IPS DF 19.7 (cell line): ENCODE measurements at places on chromosomes 3 and 15.

- no peak for DNase-seq
Observed at GRCh38 chr3:43248185-43248583, 38.2 kb upstream of the SNRK start.

DNA sequence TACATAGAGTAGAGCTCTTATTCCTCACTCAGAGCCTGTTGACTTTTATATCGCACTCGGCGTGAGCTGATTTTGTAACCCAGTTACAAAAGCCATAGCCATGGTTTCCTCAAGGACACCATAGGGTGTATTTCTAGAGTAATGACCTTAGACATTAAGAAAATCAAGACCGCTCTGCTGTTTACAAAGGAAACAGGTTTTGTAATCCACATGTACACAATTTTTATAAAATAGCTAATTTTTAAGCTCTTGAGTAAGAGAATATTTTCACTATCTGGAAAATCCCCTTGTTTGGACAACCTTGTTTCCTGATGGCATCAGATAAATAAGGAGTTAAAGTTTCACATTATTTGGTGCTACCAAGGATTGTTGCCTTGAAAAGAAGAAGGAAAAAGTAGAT lies 104.7 kb downstream of the PGPEP1L start:
- DNase-seq = no peak

- DNase-seq = no peak
Observed at GRCh38 chr3:63370094-63370493, 92.0 kb downstream of the SYNPR start.

GRCh38 chr3:146502887-146503460 lies 33.6 kb upstream of the PLSCR2 start:
- DNase-seq = no peak

DNA sequence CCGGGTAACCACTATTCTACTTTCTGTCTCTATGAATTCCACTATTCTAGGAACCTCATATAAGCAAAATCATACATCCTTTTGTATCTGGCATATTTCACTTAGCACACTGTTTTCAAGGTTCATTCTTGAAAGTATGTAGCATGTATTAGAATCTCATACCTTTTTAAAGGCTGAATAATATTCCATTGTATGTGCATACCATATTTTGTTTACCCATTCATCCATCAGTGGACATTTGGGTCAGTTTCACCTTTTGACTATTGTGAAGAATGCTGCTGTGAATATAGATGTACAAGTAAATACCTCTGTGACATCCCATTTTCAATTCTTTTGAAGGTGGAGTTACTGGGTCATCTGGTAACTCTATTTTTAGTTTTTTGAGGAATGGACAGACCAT lies 36.6 kb upstream of the SEC22A start:
- no peak for DNase-seq

DNA sequence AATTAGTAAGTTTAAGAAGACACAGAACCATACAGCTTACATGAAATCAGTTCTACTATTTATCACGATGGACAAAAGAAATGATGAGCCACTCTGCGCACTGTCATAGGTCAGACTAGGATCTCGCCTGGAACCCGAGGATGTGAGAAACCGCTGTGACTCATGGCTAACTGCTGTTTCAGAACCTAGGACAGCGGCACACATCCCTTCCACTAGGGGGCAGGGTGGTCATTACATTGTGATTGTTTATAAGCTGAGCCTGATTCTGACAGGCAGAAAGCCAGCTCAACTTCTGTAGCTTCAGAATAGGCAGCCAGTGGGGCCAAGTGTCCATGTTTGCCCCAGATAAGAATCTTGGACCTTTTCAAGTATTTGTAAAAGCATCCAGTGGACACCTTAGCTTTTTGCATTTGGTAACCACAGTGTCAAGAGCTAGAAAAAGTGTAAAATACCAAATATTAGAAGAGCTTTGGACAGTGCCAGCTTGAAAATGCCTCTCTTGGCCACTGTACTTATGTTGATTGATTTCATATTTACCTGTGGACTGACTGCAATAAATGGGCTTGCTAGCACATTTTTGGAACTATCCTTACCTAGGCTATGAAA lies 115.8 kb downstream of the KBTBD8 start:
- peak; percentile 57 for DNase-seq

DNA sequence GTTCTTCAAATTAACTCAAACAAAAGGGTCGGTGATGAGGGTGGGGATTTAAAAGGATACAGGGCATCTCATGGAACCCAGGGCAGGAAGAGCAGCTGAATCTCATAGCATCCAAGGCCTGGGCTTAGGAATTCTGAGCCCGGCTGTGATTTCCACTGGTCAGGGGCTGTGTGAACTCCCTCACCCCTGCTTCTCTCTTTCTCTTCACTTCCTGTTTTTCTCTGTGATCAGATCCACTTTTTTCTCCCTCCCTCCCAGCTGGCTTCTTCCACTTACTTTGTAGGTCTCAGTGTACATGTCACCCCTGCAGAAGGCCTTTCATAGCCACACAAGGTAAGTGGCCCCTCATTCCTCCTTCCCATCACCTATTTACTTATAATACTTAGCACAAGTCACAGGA lies 68.2 kb upstream of the CORO2B start:
- no peak for DNase-seq

DNA sequence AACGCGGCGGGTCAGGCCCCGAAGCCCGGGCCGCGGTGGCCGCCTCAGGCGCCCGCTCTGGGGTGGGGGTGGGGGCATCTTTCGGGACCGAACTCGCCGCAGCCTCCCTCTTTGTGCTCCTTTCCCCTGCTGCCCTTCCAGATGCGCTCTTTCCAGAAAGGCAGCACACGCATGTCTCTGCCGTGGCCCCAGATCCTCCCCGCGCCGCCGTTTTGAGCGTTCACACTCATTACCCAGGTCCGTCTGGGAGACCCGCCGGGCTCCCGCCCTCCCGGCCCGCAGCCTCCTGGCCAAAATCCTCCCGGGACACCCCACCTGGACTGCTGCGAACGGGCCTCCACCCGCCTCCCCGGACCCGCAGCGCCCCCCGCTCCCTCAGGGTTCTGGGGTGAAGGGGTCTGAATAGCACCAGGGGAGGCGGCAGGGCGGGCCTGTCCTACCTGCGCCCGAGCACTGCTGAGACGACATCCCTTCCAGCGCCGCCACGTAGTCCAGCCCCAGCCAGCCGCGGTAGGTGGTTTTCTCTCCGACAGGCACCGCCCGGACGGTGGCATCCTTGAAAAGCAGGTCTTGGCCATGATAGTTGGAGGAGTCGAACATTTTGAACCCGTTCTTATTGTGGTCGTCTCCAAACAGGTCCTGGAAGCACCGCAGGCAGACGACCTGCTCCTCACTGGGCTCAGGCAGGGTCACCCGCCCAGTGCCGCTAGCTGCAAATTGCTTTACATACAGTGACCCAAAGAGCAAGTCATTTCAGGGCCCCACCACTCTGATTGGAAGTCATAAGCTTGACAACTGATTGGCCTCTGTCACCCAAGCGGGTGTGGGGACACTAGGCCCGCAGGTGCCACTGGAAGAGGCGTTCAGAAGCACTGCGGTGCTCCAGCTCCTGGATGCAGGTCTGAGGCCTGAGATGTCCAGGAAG lies 25.9 kb downstream of the MELTF start:
- DNase-seq = no peak

DNA sequence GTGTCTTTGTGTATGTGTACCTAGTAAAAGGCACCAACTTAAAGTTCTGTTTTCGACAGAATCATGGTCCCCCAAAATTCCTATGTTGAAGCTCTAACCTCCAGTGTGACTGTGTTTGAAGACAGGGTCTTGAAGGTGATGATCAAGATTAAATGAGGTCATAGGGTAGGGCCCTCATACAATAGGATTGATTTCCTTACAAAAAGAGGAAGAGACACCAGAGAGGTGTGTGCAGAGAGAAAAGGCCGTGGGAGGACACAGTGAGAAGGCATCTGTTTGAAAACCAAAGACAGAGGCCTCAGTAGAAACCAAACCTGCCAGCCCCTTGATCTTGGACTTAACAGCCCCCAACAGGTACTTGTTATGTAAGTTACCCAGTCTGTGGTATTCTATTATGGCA lies 52.0 kb upstream of the CORO2B start:
- no peak for DNase-seq

- no peak for DNase-seq
Observed at GRCh38 chr3:103047640-103048039, 612.8 kb downstream of the ZPLD1 start.

- DNase-seq = no peak
Observed at GRCh38 chr3:62876064-62876463, 848 bp upstream of the CADPS start.

DNA sequence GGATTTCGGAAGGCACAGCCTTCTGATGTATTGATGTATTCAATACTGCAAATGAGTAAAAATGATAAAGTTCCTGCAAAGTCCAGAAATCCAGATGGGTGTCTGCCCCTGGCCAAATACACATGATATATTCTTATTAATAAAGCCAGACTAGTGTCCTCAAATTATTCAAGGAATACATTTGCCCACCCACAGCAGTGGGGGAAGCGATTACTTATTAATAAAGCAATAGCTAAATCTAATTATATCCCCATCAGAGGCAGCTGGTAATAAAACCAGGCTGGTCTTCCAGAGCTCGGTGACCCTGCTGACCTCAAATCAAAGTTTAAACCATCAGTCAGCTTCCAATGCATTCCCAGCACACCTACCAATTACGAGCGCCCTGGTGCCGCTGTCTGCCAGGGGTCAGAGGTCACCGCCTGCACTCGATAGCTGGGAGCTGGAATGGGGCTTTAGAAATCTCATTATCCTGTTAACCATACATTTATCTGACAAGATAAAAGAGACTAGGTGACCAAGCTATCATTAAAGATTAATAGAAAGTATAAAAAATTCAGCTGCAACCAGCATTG lies 330.3 kb downstream of the UACA start:
- no peak for DNase-seq

- DNase-seq = no peak
Observed at GRCh38 chr15:41001524-41002214, 48.4 kb downstream of the CHAC1 start.

DNA sequence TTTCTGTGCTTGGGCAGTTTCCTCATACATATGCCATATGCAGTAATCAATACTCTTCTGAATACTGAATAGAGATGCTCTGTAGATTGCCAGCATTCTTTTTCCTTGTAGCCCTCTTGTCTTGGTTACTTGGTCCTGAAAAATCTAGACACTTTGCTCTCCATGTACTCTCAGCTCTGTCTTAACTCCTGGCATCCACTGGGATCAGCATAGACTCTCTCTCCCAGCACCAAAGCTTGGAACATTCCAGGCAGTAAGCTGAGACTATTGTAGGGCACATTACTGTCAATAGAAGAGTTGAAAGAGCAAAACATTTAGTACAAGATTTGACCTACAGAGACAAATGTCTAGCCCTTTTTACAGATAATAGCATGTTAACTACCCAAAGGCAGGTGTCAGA lies 1100.3 kb downstream of the TBL1XR1 start:
- DNase-seq = peak; percentile 1

DNA sequence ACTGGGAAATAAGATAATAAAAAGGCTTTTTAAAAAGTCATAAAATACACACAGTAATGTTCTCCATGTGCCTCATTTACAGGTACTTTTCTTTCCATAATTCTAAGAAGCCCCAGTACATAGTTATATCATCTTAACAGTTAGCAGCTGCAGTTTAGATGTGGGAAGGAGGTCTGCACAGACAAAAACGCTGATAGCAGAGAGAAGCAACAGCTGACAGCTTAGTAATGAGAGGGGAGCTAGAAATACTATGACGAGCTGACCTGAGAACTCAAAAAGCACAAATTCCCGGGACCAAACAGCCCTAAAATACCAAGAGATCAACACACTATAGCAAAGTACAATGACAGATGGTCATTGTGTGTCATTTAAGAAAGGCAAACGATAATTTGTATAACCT lies 36.7 kb upstream of the ARHGEF3 start:
- no peak for DNase-seq

DNA sequence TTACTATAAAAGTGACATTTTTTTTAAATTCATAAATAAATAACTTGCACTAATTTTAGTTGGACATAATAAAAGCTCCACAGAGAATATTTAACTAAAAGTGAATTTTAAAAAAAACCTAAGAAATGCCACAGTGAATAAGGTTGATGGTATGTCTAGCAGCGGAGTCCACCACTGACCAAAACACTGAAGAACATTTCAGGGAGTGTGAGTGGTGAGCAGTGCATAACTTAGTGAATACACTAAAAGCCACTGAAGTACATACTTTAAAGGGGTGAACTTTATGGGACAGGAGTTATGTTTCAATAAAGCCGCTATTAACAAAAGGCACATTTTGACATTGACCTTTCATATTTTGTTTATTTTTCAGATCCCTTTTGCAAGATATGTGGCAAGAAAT lies 32.3 kb downstream of the SRP14 start:
- DNase-seq = no peak

- no peak for DNase-seq
Observed at GRCh38 chr3:29079358-29079757, 201.5 kb upstream of the RBMS3 start.

DNA sequence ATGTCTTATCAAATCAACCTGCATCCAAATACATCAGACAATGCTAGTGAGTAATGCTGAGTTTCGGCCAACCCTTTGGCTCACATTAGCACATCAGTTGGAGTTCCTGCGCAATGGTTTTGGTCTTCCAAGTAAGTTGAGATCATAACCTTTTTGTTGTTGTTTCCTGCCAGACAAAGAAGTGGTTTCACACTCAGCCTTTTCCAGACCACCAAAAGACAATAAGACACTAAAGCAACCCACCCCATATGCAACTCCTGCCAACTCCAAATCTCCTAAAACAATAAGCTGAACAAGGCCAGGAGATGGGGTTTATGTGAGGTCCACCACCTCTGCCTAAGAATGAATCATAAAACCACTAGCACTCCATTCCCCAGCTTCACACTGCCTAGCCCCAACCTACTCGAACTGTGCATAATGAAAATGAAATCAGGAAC lies 177.0 kb downstream of the ERC2 start:
- DNase-seq = no peak

- no peak for DNase-seq
Observed at GRCh38 chr3:175554801-175555200, 695.7 kb downstream of the NAALADL2 start.

DNA sequence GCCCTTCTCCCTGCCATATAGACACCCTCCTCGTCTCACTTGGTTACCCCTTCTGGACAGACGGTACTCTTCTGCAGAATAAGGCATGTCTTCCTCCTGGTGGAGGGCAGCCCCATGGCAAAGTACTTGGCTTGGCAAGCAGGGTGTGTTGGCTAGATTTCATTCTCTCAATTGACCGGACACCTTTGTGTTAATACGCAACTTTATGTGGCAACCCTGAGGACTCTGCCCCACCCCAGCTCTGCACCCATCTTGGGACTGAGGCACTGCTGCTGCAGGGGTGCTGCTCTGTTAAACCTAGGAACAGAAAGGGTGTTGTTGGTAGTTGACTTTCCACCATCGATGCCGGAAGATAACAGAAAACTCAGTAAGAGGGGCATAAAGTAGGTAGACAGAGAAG lies 55.2 kb downstream of the PTPRG start:
- no peak for DNase-seq

DNA sequence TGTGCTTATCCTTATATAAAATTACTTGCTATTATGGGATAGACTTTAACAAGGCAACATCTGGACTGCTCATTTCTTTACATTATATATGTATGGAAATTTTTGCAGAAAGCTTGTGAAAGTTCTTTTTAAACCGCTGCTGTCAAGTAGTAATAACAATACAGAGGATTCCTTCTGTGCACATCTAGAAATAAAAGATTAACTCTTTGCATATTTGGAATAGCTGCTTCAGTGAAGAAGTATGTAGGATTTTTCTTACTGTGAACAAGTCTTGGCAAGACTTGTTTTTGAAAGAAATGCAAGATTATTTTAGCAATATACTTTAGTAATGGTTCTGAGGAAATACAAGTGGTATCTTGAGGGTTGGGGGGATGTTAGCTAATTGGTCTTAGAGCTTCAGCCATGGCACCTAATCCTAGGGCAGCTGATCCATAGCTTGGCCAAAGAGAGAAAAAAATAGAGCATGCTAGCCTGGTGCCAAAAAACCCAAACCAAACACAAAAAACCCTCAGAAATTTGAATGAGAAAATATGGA lies 4.3 kb downstream of the PRKCI start:
- DNase-seq = no peak
